ENCODE measurements at places on chromosomes 1 and 21. TPM values are rescaled to one million over a fixed set of nuclear protein-coding genes. Genes with fewer than 3 reads are reported as not detected.
A peak's percentile ranks its signal among the peaks of the same experiment; 100 is the strongest.

- DNase-seq = no peak
Observed at GRCh38 chr1:17999884-18000283, 107.7 kb upstream of the IGSF21 start.

Gene MMEL1
- 5.4 TPM for total RNA-seq

GRCh38 chr1:185853739-185854138 is 119.5 kb downstream of the HMCN1 start:
- DNase-seq = no peak

Gene PLA2G2C
- total RNA-seq = not detected

DNA sequence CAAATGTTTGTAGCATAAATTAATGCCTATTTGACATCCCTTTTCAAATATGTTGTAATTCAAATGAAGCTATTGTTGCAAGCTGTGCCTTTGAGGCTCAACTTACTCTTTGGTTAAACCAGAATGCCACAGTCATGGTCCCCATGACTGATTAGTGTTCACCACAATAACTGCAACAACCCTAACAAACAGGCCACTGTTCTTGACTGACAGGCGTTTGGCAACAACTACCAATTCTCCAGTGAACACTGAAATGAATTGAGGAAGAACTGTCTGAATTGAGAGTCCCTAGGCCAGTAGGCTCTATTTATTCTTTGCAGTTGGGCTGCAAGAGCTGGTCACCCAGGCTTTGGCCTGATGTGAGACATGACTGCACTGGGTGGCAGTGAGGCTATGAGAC is 6.6 kb upstream of the TMEM167B start:
- DNase-seq = no peak

Gene FTCD
- total RNA-seq = 0.17 TPM

DNA sequence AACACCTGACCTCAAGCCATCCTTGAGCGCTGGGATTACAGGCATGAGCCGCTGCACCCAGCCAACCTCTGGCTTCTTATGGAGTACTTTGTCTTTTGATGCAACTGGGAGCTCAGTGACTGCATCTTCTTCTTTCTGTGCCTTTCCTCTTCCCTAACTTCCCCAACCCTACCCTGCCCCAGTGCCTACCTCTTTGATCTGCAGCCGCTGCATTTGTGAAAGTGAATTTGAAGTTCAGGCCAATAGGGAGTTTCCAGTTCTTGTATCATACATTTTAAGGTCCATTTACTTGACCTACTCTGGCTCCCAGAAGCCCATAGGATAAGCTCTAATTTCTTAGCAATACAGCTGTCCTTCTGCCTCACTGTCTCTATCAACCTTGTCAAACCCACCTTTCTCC is 52.2 kb downstream of the KCNC4 start:
- DNase-seq = no peak

GRCh38 chr1:55786396-55786795 is 571.2 kb upstream of the USP24 start:
- no peak for DNase-seq

- no peak for DNase-seq
Observed at GRCh38 chr1:117861694-117862093, 67.7 kb downstream of the GDAP2 start.

GRCh38 chr1:154884869-154885701 is 15.0 kb upstream of the KCNN3 start:
- peak; percentile 81 for DNase-seq

Gene C1orf53
- total RNA-seq = 2.0 TPM

Gene NOL9
- total RNA-seq = 30.6 TPM

- peak; percentile 2 for DNase-seq
Observed at GRCh38 chr1:105793536-105794146, 1262.8 kb upstream of the PRMT6 start.

GRCh38 chr1:57850176-57850940 is 426.5 kb upstream of the DAB1 start:
- no peak for DNase-seq

DNA sequence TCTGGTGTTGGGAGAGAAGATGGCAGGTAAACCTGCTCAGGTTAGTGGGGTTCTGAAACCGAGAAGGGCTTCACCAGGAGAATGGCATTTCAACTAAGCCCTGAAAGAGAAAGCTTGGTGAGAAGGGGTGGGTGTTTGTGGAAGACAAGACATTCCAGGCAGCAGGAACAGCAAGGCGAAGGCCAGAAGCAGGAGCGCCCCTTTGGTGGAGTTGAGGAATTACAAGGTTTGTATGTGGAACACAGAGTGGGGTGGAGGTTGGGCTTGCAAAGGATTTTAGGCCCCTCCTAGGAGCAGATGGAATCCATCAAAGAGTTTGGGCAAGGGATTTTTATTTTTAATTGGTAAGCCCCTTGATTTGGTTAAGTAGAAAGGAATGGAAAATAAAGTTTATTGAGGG is 24.8 kb upstream of the ELOA start:
- peak; percentile 49 for DNase-seq

- no peak for DNase-seq
Observed at GRCh38 chr21:43774163-43774562, 1.9 kb downstream of the CSTB start.

Gene ALX3
- not detected for total RNA-seq

DNA sequence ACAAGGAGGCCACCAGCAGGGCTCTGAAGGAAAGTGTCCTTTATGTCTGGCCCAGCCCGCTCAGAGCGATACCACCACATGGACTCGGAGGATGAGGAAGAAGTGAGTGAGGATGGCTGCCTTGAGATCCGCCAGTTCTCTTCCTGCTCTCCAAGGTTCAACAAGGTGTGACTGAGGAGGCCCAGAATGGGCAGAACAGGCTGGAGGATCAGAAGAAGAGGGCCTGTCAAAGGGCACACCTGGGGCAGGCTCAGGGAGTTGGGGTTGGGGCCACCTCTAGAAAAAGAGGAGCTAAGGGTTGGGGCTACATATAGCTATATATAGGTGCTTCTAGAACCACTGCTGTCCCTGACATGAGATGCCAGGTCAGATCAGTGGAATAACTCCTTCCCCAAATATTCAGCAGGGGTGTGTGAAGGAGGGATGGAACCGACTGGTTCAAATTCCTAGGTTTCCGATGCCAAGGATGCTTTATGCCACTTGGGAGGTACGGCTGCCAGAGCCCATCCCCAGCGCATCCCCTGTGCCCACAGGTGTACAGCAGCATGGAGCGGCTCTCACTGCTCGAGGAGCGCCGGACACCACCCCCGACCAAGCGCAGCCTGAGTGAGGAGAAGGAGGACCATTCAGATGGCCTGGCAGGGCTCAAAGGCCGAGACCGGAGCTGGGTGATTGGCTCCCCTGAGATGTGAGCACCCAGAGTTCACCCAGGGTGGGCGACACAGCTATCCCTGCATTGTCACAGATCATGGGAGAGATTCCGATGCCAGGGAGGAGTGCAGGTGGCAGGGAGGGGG is 102.2 kb downstream of the PIK3R3 start:
- DNase-seq = no peak

Gene TMEM82
- total RNA-seq = not detected

Gene CDK18
- 1.7 TPM for total RNA-seq

Gene ACOT11
- total RNA-seq = 3.0 TPM

- DNase-seq = peak; percentile 51
Observed at GRCh38 chr1:169363046-169363730, 4.4 kb downstream of the NME7 start.

DNA sequence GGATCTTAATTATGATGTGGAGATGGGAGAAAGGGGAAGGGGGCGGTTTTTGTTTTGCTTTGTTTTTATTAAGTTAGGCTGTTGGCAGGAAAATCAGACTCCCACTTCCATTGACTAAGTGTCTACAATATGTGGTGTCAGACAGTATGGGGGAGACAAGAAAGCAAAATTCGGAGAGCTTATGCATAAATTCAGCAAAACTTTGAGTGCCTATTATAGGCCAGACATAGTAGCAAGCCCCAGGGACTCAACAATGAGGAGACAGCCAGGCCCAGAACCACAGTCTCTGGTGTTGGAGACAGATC is 835 bp upstream of the TSPAN2 start:
- no peak for DNase-seq

Gene NPHS2
- not detected for total RNA-seq

Gene SLC35E2B
- total RNA-seq = 32.8 TPM

DNA sequence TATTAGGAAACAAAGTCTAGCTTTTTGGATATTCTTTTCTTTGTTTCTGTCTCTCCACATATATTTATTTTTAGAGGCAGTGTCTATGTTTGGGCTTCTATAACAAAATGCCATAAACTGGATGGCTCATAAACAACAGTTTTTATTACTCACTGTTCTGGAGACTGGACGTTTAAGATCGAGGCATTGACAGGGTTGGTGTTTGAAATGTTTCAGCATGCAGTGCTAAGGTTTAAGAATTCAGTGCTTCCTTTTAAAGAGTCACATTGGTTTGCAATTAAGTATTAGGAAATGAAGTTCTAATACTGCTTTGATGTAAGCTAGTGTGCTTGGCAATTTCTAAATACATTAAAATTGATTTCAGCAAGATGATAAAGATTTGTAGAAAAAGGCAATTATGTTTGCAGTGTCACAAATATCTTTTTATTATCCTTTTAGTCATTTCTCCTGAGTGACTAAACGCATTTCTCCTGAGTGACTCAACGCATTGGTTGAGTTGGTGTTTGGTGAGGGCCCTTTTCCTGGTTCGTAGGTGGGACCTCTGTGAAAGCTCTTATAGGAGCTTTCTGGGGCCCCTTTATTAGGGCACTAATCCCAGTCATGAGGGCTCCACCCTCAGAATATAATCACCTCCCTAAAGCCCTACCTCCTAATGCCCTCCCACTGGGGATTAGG is 317.0 kb downstream of the USP25 start:
- no peak for DNase-seq

Gene DDR2
- total RNA-seq = 11.1 TPM

Gene KLHDC8A
- total RNA-seq = not detected

- no peak for DNase-seq
Observed at GRCh38 chr1:53398576-53399365, 60.4 kb upstream of the DMRTB1 start.

DNA sequence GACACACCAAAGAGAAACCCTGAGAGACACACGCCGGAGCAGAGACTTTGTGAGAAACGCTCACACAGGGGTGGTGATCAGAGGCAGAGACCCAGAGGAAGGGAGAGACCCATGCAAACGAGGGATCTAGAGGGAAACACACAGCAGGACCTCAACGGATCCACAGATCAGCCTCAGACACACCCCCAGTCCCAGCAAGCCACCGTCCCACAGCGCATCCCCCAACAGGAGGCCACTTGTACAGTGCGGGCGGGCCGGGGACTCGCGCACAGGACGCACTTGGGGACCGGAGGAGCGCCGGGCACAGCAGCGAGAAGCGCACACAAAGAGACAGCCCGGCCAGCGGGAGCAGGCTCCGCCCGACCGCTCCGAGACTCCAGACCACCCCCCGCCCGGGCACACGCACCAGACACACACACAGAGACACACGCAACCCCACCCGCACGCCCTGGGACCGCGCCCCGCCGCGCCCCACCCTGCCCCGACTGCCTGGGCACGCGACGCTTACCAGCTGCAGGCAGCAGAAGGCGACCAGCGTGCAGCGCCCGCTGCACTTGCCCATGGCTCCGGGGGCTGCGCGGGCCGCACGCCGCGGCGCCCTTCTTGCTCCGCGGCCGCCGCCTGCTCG is 587 bp downstream of the NKAIN1 start:
- DNase-seq = peak; percentile 34

DNA sequence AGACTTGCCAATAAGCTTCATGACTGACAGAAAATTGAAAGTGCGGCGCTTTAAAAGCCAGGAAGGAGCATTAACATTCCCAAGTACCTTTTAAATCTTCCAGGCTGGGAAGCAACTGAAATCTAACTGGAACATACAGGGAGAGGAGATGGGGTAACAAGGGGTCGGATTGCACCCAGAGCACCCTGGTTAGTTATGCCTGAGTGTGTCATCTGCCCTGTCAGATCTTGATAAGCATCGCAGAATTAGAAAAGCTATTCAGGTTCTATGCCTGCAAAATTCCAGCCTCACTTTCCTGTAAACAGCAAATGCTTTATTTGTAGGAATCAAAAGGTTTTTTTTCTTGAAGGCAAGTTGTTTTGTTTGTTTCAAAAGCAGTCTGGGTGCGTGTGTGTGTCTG is 58.5 kb downstream of the SERBP1 start:
- DNase-seq = no peak

Gene KIAA0040
- 25.7 TPM for total RNA-seq

Data from dermis blood vessel endothelial cell (primary cell).